ENCODE measurements at places on chromosomes 3 and 15.

DNA sequence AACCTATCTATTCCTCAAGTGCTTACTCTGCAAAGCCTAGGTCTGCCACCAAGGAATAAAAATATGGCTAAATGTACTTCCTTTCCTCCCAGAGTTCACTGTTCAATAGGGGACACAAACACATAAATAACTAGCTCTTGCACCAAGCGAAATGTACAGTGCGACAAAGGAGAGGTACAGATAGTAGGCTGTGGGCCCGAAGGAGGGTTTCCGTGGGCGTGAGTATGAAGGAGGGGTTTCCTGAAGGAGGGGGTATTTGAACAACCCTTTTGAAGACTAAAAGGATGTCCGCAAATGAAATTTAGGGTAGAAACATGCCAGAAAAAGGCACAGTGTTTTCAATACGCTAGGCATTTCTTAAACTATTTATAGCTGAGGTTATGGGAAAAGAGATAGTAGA lies 207.9 kb downstream of the LPP start:
- DNase-seq, result no peak

DNA sequence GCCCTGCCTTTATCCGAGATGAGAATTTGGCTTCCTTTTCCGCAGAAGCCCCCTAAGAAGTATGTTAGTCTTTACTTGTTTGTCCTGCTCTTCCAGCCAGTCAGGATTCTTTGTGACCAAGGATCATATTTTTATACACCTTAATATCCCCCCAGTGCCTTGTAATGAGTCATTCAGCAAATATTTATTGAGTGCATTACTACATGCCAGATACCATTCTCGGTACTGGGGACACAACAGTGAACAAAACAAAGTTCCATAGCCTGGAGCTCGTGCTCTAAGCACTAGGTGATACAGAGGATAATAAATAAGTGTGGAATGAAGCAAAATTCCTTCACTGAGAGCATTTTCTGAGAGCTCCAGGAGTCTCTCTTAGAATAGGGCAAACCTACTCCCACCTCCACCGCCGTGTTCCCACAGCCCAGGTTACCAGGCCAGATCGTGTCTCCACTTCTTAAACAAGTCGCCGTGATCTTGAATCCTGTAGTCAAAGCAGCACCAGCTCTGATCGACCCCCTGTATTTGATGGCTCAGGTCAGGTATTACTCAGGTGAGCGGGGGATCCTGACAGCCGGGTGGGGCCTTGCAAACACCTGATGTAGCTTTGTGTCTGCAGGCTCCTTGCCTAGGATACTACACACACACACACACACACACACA lies 18.5 kb downstream of the TTC21A start:
- DNase-seq, result no peak

DNA sequence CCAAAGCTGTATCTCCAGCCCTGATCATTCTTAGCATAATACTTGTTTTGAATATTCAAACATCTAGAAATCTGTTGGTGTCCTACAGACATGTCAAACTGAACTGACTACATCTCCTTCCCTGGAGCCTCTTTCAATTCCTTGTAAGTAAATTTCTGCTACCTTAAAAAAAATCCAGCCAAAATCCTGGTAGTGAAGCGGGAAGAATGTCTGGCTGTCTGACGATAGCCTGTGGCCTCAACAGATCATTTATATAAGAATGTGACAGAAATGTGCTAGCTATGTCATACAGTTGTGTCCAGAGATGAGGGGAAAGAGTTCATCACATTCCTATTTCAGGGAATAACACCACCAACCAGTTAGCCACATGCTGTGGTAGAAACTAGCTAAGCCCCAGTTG lies 18.6 kb upstream of the TM6SF1 start:
- no peak for DNase-seq

- DNase-seq, result no peak
Observed at GRCh38 chr3:122217901-122218300, 34.4 kb downstream of the CASR start.

DNA sequence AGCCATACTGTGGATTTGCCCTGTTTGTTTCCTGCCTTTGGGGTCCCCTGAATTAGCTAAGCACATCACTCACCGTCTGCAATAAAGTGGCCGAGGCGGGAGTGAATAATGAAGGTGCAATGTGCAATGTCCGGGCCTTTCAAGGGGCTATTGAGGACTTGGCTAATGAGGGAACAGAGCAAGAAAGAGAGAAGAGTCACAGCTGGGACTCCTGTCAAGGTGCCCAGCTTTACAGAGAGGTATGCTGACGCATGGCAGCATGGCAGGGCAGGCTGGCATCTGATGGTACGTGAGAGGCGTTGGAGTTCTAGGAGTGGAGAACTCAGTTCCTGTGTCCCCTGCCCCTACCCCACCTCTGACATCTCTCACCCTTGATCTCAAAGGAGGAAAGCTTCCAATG lies 13.8 kb upstream of the ATP2B2 start:
- no peak for DNase-seq

DNA sequence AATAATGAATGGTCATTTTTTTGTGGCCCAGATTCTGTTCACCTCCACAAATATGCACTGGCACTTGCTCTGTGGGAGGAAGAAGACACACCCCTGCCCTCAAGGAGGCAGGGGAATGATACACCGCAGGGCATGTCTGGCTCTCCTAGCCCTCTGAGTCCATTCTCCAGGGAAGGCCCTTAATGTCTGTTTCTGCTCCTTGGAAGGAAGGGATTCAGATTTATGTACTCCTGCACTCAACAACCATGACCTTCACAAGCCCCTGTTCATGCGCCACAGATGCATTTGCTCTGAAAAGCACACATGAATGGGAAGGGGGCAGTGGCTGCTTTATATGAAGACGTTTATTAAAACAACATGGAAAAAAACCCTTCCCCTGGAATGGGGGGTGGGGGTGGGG lies 333.8 kb downstream of the EPHB1 start:
- DNase-seq, result no peak

DNA sequence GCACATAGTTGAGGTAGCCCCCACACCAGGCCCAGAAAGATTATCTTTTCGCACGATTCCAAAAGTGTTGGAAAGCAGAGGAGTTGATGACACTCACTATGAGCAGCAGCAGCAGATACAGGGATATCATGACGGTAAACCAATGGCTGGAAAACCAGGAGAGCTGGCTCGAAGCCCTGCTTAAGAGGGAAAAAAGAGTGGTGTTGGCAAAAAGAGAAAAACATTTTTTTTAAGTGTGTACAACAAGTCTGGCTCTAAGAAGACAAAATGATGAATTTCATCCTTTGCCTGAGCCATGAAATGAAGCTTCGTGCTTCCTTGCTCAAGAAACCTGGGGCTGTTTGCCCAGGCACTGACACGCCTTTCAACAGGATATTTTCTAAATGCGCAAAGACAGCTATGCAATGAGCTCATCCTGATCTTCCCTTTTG lies 27.3 kb downstream of the PARP16 start:
- no peak for DNase-seq

DNA sequence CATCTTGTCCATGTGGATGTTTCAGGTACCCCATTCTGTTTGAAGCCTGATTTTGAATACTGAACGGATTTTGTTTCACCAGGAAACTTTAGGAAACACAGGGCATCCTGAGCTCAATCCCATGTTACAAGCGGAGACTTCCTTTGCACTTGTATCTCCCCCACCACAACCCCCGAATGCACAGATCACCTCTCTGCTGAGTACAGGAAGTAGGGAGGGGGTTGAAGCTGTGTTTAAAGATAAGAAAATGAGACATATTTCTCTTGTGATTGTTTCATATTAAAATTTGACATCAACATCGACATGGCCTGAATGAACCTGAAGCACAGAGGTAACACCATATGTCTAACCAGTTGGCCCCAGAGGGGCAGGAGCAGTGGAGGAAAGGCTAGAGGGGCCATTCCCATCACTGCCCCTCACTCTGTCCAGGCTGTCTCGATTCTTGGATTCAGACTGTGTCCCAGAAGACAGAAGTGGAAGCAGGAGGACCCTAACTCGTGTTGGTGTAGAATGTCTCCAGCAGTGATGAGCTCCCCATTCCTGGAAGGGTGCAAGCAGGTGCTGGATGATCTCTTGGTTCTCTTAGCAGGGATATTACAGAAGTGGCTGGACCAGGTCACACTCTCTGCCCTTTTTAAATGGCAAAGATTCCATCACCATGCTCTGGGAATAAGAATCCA lies 59.6 kb upstream of the IQSEC1 start:
- DNase-seq, result no peak

- DNase-seq, result no peak
Observed at GRCh38 chr15:96716075-96716474, 385.6 kb downstream of the NR2F2 start.

DNA sequence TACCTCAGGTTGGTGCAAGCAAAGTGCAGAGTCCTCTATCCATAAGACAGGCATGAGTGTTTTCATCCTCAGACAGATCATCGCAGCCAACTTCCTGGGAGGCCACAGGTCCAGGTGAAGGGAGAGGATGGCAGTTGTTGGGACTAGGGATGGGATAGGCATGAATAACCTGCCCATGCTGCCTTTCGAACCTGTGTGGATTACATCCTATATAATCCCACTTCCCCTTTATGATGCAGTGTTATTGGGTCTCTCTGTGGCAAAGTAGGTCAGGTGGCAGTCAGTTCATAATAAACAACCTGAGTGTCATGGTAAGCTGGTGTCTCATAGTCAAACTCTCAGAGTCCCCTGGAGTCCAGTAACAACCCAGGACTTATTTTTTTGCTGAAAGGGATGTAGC lies 40.4 kb downstream of the CCR3 start:
- no peak for DNase-seq

DNA sequence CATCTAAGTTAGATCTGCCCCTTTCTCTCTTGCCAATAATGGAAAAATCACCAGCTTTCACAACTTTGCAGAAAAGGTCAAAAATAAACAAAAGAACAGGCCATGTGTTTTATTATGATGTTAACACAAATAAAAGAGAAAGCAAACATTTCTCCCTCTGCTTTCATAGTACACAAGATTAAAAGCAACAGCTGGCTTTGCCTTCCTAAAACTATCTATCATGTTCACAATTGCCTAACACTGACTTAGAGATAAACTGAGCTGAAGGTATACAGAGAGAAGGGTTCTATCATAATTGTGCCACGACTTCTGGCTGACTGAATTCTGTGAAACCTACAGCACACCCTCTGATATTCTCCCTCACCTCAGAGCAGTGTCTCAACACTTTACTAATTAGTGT lies 29.4 kb downstream of the AADAC start:
- DNase-seq, result no peak

GRCh38 chr3:129224984-129225393 lies 24.4 kb upstream of the COPG1 start:
- DNase-seq, result peak; percentile 41

DNA sequence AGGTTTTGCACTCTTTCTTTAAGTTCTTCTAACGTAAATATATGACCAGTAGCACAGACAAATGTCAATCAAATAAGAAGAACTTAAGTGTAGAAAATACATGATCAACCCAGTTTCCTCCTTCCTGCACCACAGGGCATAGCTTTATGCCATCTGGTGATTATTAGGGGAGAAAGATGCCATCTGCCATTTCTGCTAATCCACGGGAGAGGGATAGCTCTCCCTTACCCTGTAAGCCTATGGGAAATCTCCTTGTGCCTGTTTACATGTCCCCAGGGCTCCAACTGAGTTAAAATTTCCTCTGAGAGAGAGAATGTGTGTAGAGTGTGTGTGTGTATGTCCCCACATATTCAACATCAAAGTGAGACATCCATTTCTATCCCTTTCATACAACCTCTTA lies 135.9 kb downstream of the RSL24D1 start:
- no peak for DNase-seq

DNA sequence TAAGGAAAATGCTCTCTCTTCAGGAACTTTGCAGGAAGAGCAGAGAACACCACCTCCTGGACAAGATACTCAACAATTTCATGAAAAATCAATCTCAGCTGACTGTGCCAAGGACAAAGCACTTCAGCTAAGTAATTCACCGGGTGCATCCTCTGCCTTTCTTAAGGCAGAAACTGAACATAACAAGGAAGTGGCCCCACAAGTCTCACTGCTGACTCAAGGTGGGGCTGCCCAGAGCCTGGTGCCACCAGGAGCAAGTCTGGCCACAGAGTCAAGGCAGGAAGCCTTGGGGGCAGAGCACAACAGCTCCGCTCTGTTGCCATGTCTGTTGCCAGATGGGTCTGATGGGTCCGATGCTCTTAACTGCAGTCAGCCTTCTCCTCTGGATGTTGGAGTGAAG lies 200.5 kb downstream of the AKAP13 start:
- no peak for DNase-seq

DNA sequence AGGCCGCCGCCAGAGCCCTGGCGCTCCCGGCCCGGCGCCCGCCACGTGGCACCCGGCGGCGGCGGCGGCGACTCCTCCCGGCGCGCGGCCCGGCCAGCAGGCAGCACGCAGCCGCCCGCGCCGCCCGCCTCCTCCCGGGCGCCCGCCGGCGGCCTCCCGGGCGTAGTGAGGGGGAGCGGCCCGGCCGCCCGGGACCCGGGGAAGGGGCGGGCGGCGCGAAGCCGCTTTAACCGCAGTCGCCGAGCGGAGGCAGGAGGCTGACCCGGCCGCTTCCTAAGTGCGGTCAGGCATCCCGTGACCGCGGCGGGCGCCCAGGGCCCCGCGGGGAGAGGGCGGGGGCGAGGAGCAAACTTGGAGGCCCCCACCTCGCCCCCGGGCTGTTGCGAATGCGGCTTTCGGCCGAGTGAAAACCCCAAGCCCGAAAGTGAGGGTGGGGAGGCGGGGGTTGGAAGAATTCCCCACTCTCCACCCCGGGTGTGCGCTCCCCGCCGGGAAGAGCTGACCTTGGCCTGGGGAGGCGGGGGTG lies 1.7 kb upstream of the HES1 start:
- DNase-seq, result no peak

- DNase-seq, result peak; percentile 30
Observed at GRCh38 chr3:60932643-60933042, 318.6 kb downstream of the FHIT start.

DNA sequence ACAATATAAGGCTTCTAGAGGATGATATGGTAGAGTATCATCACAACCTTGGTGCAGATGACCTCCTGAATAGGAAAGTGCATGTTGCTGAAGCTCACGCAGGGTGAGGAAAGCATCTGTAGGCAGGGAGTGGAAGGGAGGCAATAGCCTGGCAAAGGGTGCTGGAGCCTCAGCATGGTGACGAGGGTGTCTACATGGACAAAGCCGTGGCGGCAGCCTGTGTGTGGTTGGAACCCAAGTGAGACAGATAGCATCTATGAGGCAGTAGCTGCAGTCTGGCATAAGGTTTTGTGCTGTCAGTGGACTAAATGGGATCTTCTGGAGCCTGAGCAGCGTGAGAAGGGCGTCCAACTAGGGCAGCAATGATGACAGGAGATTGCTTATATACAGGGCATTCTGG lies 132.5 kb downstream of the DLG1 start:
- DNase-seq, result no peak

- peak; percentile 71 for DNase-seq
Observed at GRCh38 chr3:45092132-45093031, 53.8 kb downstream of the CDCP1 start.

- peak; percentile 63 for DNase-seq
Observed at GRCh38 chr3:152471814-152472671, 203.3 kb downstream of the MBNL1 start.

GRCh38 chr15:62833646-62834045 lies 208.9 kb upstream of the TPM1 start:
- no peak for DNase-seq

DNA sequence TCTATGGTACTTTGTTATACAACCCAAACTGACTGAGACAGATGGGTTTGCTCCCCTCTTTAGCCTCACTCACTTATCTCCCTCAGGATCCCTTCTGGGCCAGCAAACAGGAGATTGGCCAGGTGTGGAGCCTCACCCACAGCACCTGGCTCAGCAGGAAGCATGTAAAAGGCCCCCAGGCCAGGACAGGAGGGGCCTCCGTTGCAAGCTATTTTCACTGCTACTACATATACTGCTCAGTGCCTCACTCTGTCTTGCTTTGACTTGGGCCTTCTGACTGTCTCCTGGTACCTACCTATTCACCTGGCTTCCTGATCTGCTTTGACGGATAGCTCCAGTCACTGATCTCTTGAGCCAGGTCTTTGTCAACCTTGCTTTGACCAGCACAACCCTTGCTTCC lies 20.4 kb upstream of the TPM1 start:
- DNase-seq, result no peak
